NCI-H1694 (cell line): ENCODE measurements at places on chromosomes 13 and 19.

- DNase-seq, result no peak
Observed at GRCh38 chr13:31200637-31200971, 829 bp downstream of the B3GLCT start.

DNA sequence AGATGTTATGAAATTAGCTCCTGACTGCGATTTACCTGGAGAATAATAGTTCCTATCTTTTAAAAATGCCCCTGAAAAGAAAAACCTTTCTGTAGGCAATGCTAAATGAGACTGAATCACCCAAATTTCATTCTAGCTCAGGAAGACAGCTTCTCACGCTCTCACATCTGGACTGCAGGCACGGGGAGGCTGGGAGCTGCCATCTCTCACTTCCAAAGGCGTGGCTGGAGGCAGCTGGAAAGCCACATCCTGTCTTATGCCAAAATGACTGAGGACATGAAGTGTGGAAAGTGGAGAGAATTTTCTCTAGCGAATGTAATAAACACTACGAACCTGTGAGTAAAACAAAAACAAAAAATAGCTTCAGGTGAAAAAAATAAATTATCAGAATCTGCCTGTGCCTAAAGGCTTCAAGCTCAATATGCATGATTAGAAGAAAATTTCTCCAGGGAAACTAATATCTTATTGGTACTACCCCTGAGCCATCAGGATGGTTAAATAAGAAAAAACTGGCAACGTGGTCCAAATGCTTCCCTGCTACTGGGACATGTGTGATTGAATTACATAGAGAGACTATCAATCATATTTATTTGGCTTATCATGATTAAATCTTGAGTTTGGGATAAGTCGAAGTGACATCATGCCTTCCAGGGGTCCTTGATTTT is 58.1 kb upstream of the UBL3 start:
- DNase-seq, result no peak

DNA sequence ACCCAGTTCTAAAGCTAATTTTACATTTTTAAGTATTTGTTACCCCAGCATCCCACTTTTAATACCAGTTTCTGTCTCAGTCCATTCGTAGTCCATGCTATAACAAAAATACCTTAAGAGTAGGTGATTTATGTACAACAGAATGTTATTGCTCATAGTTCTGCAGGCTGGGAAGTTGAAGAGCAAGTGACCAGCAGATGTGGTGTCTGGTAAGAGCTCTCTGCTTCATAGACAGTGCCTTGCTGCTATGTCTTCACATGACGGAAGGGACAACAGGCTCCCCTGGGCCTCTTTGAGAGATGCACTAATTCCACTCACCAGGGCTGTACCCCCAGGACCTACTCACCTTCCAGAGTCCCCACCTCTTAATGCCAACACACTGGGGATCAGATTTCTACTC is 96.6 kb downstream of the COL4A2 start:
- no peak for DNase-seq

- no peak for DNase-seq
Observed at GRCh38 chr13:84870190-84870589, 929.0 kb downstream of the SLITRK6 start.

DNA sequence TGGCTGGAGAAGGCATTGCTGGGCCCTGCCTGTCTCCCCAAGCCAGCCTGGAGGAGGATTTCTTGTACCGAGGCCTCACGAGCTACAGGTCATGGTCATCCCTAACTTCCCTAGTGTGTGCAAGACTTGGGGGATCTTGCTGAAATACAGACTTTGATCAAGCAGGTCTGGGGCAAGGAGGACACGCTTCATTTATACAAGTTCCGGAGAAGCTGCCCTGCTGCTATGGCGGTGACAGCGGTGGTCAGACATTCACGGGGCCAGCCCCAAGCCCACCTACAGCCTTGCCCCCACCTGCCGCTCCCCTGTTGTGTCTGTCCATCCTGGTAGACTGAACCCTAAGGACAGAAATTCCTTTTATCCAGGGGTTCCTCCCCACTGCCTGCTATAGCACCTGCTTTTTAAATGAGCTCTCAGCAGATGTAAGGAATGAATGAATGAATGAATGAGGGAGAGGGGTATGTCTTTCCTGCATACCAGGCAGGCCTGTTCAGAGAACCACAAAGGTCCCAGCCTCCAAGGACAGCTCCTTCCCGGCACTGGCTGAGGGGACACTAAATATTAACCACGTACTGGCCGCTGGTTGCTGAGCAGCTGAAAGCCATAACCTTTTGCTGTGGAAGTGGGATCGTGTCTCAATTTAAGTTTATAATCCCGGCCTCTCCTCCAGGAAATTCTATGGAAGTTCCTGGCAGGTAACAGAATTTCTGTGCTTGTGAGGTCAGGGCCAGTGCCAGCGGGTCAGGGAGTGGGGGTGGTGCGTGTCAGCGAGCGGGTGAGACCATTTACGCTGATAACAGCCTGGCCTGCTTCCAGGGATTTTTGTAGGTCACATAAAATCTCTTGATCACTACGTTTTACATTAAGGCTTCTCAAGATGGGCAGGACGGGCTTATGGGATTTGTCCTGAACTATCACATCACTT is 27.1 kb downstream of the TSSK6 start:
- DNase-seq, result no peak

GRCh38 chr13:105952973-105953290 is 582.5 kb downstream of the EFNB2 start:
- DNase-seq, result no peak

DNA sequence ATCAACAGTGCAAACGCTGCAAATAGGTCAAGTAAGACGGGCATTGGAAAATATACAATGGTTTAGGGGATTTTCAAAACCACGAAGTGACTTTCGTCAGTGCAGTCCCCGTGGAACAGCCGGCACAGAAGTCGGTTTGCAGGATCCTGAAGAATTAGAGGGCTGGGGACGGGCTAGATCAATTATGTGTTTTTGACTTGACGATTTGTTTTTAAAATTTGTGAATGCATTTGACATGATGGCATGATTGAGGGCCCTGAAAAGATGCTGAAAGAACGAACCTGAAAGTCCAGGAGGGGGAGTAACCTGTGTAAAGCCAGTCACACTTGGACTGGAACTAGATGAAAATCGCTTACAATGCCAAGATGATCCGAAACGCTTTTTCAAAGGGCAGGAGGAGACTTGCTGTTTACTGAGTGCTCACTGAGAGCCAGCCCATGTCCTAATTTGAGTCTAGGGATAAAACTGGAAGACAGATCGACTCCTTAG is 8.9 kb upstream of the DGKH start:
- DNase-seq, result no peak

DNA sequence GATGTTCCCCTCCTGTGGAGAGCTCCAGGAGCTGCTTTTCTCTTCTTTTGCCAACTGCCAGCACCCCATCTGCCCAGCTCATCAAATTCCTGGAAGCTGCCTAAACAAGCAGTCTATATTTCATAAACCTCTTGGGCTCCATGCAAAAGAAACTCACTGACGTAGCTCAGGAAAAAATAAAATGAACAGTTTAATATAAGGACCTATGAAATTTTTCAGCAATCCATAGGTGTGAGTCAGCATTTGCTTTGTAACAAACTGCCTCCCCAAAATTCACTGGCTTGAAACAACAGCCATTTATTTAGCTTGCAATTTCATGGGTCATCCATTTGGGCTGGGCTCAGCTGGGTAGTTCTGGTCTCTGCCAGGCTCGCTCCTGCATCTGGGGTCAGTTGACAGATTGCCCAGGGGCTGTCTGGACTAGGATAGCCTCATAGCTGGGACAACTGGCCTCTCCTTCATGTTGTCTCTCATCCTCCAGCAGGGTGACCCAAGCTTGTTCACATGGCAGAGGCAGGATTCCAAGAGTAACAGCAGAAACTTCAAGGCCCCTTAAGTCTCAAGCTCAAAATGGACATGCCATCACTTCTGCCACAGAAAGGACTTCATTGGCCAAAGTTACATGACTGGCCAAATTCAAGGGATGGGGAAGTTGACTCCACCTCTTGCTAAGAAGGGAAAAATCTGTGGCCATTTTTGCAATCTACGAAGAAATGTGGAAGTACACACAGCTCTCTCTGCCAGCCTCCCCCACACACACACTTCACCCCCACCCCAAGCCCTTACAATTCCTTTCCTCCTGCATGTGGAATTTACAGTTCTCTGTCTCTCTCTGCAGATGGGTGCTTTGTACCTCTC is 7.9 kb upstream of the PVR start:
- DNase-seq, result no peak
